Right ventricle myocardium superior (tissue), 1 donor: ENCODE measurements at places on chromosomes 5 and 9. TPM values are rescaled to one million over a fixed set of nuclear protein-coding genes. Genes with fewer than 3 reads are reported as not detected.

GRCh38 chr9:77731008-77731698 is 83.0 kb upstream of the GNA14 start:
- no peak for DNase-seq

GRCh38 chr5:114660791-114661190 is 298.9 kb downstream of the KCNN2 start:
- DNase-seq: no peak

DNA sequence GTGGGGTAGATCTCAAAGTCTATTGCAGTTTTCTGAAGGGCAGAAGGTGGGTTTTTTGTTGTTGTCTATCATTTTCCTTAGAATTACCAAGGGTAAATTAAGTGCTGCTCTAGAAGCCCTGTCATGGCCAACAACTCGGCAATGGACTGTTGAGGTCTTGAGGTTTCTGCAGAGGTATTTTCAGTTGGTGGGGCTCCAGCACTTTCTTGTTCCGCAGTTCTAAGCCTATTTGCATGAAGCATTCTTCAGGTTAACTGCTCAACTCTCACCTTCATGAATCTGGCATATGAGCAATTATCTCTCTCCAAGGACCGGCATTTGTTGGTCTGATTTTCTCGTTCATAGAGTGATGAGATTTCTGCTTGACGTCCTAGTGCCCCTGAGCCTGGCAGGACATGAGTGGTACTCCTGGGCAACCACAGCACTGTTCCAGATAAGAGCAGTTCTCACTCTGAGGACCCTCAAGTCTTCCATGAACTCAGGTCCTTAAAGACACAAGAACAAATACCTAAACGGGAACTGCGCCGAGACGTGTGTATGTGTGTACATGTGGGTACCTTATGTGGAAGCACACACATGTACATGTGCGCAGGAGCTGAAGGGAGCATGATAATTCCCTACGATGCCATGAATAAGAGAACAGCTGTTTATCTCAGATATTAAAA is 544.5 kb downstream of the CSNK1G3 start:
- DNase-seq: no peak

- DNase-seq: no peak
Observed at GRCh38 chr9:123327697-123328100, 28.3 kb upstream of the CRB2 start.

- no peak for DNase-seq
Observed at GRCh38 chr5:133698259-133698554, 85.9 kb upstream of the FSTL4 start.

- peak; percentile 37 for DNase-seq
Observed at GRCh38 chr5:53110156-53110555, 599 bp upstream of the MOCS2 start.

DNA sequence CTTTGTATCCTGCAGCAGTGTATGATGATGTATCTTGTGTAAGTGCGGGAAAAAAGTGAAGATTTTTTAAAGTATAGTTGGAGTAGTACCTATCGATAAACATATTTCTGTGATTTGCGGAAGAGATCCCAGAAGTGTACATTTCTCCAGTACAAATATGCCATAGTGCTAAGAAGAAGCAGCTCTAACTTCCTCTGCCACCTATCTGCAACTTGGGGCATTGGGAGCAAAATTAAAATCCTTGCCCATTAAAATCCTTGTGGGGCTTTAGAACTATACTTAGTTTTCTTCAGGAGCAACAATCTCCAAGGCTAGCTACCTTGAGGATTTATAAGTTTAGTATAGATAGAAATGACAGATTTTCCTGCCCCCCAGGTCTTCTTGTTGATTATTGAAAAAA is 123.7 kb downstream of the VCAN start:
- DNase-seq: no peak

DNA sequence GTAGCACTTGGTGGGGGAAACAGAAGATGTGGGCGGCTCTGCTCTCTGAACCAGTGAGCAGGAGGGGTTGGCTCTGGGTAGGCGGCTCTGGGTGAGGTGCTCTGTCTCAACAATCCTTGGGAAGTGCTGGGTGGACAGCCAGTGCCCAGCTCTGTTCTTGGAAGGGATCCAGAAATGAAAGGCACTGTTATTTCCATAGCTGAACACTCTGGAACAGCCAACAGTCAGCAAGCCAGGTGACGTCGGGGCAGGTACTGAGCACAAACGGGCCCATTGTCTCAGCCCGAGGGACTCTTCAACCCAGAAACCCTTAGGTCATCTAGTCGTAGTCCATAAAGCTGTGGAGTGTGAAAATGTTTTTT is 36.3 kb downstream of the OLFM1 start:
- DNase-seq: no peak

- peak; percentile 78 for DNase-seq
Observed at GRCh38 chr9:77648234-77649108, at the start of gene GNA14. GNA14 (minus strand) TSS chr9:77648322; CDS start chr9:77647793, 529 bp downstream.

DNA sequence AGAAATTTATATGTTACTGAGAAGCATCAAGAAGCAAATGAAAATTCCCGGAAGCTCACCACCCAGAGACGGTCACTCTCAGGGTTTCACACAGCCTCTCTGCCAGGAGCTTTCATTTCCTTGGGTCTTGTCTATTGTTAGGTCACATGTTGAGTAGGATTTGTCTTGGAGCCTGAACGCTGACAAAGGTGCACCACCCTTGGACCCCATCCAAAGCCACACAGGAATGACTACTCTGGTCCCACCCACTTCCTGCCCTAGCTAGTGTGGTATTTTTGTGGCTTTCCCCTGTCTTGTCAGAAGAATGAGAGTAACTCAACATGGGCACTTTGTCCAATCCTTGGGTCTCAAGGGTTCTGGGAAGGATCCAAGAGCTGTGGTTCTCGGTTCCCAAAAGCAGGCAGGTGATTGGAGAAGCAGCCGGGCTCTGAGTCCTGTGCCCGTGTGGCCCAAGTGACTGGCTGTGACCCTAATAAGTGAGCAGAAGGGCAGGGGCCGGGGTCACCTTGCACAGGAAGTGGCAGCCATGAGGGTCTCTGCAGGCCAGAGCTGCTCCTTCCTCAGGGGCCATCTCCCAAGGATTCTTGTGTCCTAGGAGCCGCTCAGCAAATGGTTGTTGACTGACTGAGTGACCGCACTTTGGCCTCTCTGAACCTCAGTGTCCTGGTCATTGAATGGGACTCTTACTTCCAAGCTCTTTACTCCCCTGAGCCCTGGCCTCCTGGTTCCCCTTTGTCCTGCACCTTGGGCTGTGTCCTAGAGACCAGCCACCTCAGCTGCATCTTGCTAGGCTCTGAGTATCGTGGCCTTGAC is 6.9 kb downstream of the FGD3 start:
- no peak for DNase-seq

DNA sequence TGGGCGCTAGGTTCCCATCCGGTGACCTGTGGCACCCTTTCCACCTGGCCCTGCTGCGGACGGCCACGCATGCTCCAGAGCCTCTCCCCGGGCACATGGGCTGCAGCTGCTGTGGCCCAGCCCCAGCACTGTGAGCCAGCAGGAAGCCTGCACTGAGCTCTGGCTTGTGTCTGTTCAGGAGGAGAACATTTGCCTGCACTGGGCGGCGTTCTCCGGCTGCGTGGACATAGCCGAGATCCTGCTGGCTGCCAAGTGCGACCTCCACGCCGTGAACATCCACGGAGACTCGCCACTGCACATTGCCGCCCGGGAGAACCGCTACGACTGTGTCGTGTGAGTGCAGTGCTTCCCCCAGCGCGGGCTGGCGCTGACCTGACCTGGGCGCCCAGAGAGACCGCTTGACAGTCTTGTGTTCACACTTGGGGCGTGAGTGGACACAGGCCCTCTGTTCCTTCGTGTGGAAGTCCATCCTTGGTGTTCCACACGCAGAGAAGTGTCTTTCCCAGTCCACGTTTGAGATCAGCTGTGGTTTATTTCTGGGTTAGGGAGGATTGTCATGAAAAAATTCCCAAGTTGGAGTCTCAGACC is 66.2 kb upstream of the CACNA1B start:
- DNase-seq: no peak

DNA sequence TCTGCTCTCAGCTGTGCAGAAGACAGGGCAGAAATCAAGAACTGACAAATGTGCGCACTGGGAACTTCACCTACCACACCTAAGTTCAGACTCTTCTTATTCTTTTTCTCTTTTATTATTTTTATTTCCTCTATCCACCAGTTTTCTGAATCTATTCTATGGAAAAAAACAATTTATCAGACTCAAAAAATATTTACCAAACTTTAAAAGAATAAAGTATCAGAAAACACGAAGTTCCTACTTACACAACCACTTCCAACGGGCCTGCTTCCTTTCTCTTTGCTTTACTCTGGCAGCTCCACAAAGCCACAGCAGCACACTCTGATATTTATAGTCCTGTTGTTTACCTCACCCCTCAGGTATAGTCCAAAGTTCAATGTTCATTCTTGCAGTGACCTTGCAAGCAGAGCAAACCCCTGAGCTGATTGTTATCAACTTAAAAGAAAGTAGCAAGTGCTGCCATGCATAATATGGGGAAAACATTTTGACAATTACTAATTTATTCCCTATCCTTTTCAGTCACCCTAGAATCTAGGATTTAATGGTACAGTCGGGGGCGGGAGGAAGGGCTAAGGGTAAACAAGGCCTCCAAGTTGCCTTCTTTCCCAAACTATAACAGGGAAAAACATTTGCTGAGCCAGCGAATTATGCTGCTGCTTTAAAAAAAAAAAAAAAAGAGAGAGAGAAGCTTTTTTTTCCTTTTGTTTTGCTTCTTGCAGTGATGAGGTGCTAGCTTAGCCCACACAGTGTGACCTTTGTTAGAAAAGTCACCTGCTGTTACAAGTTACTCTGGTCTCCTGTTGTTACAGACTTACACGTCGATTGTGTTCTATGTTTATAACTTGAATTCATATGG is at the start of gene SELENOP:
Gene SELENOP (minus strand): TSS at position 302 of the 856 bp plus-strand sequence. CDS start 3,539 bp downstream, outside the sequence.
- DNase-seq: peak; percentile 52

- no peak for DNase-seq
Observed at GRCh38 chr5:54263447-54263846, 46.9 kb downstream of the ARL15 start.

DNA sequence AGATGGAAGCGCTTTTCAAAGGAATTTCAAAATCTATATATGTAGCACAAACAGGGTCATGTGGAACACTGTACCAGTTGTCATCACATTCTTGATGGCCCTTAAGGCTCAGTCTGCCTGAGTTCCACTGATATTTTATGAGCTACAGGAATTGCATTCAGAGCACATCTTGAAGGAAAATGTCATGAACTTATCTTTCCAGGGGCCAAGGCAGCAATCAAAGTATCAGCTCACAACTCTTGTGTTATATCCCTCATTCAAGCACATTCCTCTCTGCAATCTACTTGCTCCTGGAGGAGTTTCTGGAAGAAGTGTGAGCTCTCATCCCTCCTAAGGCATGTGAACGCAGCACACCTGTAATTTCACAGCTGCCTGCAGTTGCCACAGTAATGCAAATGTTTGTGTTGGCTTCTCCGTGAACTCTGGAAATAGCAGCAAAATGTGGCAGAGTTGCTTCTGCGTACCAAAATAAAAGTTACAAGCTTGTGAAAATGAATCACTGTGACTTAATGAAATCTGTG is 89.7 kb upstream of the EQTN start:
- no peak for DNase-seq

DNA sequence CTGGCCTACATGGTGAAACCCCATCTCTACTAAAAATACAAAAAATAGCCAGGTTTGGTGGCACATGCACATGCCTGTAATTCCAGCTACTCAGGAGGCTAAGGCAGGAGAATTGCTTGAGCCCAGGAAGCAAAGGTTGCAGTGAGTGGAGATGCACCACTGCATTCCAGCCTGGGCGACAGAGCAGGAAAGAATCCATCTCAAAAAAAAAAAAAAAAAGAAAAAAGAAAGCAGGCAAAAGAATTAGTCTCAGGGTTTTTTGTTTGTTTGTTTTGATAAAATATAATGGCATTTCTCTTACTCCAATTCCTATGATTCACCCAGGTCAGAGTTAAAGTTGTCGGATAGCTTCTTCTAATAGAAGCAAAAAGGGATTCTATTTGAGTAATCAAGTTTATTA is 67.0 kb upstream of the ATG10 start:
- no peak for DNase-seq

- no peak for DNase-seq
Observed at GRCh38 chr9:16290169-16290568, 580.3 kb downstream of the BNC2 start.

- DNase-seq: no peak
Observed at GRCh38 chr5:133247881-133248624, 196.2 kb downstream of the HSPA4 start.

DNA sequence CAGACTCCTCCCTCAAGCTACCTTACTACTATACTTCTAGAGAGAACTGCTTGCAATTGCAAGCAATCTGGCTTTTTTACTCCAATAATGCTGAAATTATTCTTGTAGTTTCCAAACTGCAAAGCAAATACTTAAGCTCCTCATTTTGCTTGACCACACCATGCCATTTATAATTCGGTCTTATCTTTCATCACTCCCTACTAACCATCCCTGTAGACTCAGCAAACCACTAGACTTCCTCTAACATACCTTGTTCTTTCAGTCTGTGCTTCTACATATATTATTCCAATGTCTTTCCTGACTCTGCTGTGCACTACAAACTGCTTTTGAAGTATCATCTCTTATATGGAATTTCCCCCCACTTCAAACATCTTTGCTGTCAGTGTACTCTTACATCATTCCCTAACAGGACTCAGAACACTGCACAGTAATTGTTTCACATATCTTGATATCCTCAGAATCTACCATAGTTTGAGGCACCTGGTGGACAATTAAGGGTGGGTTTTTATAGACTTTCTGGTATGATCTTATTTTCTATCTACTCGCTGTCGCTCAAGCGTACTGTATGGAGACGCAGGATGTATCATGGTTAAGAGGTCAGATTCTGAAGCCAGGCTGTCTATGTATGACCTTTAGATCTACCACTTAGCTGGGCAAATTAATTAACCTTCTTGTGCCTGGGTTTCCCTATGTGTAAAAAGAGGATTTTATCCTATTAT is 2.8 kb downstream of the IL6ST start:
- DNase-seq: no peak

DNA sequence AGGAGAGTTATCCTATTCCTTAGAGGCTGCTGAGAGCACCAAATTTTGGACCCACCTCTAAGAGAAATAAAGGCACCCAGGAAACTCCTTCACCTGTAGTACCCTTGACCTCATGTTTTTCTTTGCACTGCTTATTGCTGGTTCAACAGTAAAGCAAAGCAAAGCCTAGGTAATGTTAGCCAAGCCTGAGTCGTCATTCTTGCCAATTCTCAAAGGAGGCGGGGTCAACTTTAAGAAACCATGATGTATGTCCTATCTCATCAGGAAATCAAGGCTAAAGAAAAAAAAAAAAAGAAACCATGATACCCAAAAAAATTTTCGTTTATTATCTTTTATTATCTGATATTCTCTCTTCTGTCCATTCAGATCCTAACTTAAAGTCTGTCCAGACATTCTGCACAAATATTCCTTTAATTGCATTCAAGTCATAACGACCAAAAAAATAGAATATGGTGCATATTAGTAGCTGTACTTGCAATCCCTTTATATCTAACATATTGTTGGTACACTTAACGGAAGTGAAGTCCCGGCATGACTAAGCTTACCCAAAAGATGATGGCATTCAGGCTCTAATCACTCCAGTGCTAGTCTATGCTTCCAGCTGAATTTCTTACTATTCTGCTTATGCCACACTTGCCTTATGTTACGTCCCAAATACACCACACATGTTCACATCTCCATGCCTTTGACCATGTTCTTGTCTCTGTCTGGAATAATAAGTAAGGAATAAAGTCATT is 1.8 kb downstream of the AUH start:
- no peak for DNase-seq

Gene HRCT1
- total RNA-seq: 7.4 TPM

Gene KIF27
- 3.8 TPM for total RNA-seq

Gene FOXD4
- total RNA-seq: not detected

Gene ZFP2
- total RNA-seq: 0.54 TPM

Gene FGF1
- total RNA-seq: 42.7 TPM

Gene HRH2
- total RNA-seq: 41.2 TPM
